ENCODE measurements at places on chromosomes 7 and 10.

DNA sequence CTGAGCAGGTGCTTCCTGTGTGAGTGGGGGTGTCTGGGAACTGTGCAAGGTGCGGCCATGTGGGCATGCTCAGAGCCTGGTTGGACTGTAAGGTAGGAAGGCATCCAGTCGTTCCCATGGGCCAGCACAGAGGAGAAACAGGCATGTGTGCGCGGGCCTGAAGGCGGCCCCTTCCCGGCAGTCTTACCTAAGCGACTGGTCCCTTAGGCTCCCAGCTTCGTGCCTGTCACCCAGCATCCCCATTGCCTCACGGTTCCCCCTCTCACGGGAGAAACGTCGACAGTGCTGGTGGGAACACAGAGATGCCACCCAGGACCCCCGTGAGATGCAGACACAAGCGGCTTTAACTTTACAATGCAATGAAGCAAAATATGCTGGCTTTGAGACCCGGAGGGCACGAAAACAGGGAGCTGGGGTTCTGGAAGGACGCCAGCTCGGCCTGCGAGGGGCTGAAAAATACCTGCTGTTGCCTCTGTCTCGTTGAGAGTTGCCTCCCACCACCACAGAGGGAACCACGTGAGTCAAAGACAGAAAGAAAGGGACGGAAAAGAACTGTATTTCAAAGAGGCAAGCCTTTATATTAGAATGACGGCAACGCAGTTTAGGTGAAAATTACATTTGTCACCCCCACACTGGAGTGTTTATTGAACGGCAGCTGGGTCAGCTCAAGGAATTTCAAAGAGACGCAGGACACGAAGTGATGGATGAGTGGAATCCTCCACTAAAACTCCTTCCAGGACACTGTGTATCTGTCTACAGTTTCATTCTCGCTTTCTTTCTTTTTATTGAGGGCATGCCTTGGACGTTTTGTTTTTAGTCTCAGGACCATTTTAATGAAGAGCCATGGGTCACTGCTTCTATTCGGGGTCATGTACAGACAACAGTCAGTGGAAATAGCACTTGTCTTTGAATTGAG, 128.4 kb downstream of the DNAJB6 start:
- DNase-seq: no peak

- DNase-seq: no peak
Observed at GRCh38 chr7:149666360-149666945, 106.9 kb downstream of the ZNF467 start.

DNA sequence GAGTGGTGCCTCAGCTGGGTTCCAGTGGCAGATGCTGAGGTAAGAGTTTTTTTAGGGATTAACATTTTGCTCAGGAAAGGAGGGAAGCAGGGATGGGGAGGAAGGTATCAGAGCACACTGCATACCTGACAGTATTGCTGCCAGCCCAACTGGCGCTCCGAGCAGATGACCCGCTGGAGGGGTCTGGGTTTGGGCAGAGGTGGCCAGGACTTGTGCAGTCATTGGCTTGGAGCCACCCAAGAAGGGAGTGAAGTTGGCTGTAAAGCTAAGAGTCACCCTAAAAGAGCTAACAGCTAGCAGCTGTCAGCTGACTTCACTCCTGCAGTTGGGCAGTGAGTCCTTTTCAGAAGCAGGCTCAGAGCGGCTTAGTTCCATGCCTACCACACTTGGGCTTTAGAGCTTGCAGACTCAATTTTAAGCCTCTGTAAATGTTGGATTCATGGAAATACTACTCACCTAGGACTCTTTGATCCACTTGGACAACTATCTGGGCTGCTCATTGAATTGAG, 5.8 kb upstream of the ARHGAP22 start:
- DNase-seq: no peak

GRCh38 chr7:157276731-157277562, 59.9 kb upstream of the DNAJB6 start:
- DNase-seq: no peak

DNA sequence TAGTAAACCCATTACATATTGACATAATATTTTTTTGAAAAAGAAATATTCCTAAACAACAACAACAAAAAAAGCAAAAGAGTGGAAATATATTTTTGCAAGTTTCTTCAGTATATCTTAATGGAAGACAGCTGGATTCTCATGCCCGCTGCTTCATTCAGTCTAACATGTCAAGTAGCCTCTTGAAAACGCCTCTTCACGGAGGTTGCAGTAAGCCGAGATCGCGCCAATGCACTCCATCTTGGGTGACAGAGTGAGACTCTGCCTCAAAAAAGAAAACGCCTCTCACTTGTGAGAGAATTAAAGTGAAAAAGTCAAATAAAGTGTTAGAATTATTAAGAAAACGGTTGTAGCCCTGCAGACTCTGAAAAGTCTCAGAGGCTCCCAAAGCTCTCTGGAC, 1.3 kb downstream of the CUTC start:
- no peak for DNase-seq
